ENCODE measurements at places on chromosomes 7 and 10.

GRCh38 chr10:60348982-60349381 lies 40.7 kb downstream of the ANK3 start:
- DNase-seq: no peak

GRCh38 chr7:132758986-132759385 lies 182.7 kb upstream of the PLXNA4 start:
- DNase-seq: no peak

DNA sequence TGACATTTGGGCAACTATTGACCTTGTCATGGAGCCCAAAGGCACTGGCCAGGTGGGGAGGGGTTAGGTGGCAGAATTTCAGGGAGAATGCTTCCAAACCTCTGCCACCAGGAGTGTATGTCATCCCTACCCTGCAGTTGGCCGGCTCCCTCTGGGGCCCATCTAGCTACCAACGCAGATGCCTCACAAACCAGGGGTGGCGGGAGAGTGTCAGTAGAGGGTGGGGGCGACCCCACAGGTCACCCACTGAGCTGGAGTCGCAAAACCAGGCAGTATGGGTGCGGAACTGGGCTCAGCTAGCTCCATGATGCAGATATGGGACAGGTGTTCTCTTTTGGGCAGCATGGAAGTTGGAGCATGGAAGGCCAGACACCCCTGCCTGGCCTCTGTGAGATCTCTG lies 51.4 kb downstream of the FAM241B start:
- DNase-seq: no peak

GRCh38 chr10:5775685-5776084 lies 37.5 kb downstream of the GDI2 start:
- no peak for DNase-seq

- no peak for DNase-seq
Measured at GRCh38 chr10:101466016-101466912, 112.3 kb downstream of the BTRC start.

- DNase-seq: peak; percentile 50
Measured at GRCh38 chr7:71145906-71146901, 14.3 kb downstream of the GALNT17 start.

DNA sequence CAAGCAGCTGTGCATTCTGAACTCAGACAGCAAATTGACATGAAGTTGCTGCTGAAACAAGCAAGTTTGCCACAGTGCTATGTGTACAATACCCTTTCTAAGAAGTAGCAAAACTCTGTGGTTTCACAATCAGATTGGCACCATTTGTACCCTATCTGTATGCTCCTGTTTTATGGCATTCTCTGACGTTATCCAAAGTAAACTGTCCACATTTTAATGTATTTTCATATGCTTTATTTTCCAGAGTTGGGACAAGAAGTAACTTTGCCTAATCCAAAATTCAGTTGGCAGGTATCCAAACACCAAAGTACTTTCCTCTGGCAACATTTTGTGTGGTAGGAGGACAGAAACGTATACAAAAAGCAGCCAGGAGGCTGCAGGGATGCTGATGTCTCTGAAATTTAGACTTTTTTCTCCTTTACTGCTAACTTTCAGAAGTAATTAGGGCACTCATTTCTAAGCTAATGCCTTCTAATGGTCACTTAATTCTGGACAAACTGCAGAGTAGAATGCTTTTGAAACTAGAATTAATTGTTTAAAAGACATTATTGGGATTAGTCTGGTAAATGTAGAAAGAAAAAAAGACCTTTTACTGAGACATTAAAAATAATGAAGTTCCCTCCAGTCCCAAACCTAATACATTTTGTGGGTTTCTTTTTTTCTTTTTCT lies 414.7 kb upstream of the NRP1 start:
- no peak for DNase-seq

DNA sequence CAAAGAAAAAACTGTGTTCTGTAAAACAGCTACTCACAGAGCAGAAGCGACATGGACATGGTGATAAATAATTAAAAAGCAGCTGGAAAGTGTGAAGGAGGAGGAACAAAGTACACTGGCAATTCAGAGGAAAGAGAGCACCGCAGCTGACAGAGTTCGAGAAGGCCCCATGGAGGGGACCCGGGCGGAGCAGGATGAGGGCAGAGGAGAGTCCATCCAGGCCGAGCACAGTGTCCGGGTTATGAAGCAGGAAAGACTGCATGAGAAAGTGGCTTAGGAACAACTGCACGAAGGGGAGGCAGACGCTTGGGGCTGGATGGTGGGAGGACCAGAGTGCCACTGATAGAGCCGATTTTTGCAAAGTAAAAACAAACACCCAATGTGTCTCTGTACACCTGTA lies 185.5 kb downstream of the ZMYND11 start:
- no peak for DNase-seq

GRCh38 chr10:96289218-96289910 lies 14.9 kb upstream of the DNTT start:
- DNase-seq: no peak

- DNase-seq: no peak
Measured at GRCh38 chr7:67928141-67928540, 931.5 kb downstream of the TYW1 start.

GRCh38 chr10:14787938-14788337 lies 13.2 kb upstream of the FAM107B start:
- no peak for DNase-seq

DNA sequence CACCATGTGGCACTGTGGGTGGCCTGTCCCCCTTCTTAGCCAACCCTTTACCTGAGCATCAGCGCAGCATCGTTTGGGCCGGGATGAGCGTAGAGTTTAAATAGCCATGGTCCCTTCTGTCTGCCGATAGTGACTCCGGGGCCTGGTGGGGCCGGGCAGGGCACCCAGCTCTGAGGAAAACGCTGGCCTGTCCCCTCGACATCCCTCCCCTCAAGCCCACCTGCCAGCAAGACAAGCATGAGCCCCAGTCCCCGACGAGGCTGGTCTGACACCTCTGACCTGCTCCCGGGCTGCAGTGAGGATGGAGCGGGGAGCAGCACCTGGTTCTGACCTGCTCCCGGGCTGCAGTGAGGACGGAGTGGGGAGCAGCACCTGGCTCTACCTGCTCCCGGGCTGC lies 31.1 kb upstream of the CNPY1 start:
- no peak for DNase-seq

- no peak for DNase-seq
Measured at GRCh38 chr7:64602518-64602917, 39.6 kb upstream of the ZNF680 start.

DNA sequence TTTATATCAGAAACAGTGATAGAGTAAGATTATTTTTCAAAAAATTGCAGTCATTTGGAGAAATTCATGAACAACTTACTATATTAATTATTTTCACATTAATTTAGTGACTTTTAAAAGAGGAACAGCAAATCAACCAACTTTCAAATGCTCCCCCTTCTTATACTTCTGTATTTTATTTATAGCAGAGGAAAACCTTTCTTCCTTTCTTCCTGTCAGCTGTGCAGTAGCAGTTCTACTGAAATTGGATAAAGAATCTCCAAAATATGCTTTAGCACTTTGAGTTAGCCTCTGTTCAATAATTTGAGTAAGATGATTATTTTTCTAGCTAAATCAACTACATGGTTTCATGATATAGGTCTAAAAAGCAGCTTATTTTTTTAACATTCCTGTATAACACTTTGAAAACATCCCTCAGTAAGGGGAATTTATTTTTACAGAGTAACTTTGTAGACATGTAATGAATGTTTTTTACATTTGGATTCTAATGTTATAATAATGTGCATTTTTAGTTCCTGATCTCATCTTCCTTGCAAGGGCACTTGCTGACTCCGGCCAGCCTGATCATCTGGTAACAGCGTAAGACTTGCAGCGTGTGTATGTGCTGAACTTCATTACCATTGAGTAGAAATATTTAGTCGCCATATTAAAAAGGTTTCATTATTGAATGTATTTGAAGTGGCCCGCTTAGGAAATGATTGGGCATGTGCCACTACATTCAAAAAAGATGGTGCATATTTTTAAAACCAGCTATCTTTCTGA lies 158.3 kb upstream of the HDAC9 start:
- no peak for DNase-seq

DNA sequence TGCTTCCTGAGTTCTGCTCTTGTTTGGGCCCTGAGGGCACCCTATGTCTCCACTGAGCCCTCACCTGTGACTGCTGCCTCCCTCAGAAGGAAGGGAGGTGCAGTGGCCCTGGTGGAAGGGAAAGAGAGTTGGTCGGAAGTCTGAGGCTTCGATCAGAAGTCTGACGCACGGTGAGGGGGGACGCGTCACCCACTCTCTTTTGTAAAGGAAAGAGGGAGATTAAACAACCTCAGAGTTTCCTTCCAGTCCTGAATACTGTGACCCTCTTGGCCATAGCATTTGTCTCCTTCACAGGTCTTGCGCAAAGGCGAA lies 31.4 kb upstream of the TRIM8 start:
- DNase-seq: no peak

DNA sequence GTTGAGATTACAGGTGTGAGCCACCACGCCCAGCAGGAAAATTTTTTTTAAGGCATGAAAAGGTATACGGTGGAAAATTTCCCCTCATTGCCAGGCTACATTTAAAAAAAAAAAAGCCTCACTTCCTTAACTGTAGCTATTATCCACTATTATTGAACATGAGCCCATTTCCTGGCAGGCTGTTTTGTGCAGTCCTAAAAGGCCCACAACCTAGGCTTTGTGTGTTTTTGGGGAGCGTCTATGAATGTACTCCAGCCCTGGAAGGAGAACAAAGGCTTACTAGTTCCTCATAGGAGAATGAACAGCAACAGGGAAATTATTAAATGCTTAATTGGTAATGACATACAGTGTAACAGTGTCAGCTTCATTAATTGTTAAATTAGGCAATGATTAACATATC lies 111.0 kb downstream of the ABLIM1 start:
- DNase-seq: no peak

- DNase-seq: no peak
Measured at GRCh38 chr7:118755067-118755625, 530.6 kb downstream of the ANKRD7 start.

GRCh38 chr10:10855151-10855581 lies 162.5 kb upstream of the CELF2 start:
- no peak for DNase-seq

GRCh38 chr7:6128205-6128604 lies 97.0 kb downstream of the ANKRD61 start:
- DNase-seq: no peak

GRCh38 chr10:14184841-14185315 lies 145.8 kb downstream of the FRMD4A start:
- DNase-seq: peak; percentile 55

DNA sequence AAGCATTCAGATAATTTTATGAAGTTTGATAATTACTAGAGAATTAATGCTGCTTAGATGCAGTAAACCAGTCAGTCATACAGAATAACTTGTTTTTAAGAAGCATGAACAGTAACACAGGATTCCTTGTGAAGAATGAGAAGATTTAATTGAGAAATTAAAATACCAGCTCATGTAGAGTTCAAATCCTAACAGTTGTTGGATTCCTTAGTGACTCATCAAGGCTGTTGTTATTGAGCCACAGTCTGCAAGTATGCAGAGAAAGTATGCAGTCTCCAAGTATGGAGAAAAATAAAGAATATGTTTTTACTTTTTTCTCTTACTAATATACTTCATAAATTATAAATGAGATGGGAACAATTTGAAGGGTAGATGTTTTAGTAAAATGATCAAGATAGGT lies 30.2 kb upstream of the CYP26C1 start:
- DNase-seq: no peak
